NCI-H226 (cell line): ENCODE measurements at places on chromosomes 2 and 18.

DNA sequence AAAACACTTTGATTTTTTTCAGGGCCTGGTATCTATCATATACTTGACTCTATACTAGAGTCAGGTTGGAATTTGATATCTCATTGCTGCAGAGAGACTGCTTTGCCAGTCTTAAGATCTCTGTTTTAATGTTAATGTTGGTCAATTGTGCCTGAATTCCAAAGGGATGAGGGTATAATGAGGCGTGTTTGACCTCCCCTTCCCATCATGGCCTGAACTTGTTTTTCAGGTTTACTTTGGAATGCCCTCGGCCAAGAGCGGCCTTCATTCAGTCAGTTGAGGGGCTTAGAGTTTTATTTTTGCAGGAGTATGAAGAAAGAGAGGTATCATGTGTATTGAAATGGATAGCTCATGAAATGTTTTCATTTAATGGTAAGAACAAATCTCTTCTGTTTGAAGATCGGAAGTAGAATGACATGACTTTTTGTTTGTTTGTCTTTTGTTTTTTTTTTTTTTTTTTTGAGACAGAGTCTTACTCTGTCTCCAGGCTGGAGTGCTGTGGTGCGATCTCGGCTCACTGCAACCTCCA lies 119.0 kb downstream of the KIAA1328 start:
- no peak for DNase-seq

- DNase-seq, result no peak
Measured at GRCh38 chr2:99478632-99479031, 11.2 kb downstream of the REV1 start.

DNA sequence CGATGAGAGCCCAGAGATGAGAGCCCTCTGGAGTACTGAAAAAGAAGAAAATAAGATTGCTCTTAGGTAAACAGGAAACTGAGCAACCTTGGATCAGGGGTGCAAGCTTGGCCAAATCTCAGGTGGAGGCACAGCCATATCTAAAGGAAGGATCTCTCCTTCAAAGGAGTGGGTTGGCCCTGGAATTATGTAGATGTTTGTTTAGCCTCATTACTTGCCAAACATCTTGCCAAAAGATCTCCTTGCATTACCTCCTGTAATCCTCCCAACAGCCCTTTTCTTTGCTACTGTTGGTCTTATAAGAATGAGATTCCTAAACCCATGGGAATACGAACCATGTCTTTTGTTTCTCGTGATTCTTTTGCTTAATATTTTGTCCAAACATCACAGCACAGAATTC lies 332.6 kb upstream of the NCKAP5 start:
- no peak for DNase-seq

GRCh38 chr2:160876765-160877164 lies 283.5 kb upstream of the TANK start:
- DNase-seq, result peak; percentile 39

DNA sequence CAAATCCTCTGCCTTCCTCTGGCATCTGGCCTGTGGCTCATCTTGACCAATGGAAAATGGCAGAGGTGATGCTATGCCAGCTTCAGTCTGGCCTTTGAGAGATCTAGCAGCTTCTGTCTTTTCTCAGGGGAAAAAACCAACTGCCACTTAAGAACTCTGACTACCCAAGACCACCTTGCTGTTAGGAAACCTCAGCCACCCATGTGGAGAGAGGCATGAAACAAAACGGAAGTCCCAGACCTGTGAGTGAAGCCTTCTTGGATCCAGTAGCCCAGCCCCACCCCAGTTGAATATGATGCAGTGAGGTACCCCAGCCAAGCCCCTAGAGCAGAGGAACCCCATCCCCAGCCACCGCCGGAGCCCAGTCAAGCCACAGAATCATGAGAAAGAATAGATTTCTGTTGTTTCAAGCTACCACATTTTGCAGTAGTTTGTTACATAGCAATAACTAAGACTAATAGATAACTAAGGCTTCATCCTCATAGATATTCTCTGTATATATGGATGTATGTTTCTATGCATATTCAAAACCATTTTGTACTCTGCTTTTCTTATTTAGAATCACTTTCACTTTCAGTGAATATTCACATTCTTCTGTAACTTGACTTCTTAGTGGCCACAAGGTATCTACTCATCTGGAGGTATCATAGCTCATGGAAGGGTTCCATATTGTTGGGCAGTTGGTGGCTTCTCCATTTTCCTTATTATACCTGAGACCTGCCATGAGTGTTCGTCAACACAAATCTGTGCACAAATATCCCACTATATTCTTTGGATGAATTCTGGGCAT lies 142.1 kb downstream of the FBXO15 start:
- DNase-seq, result no peak

DNA sequence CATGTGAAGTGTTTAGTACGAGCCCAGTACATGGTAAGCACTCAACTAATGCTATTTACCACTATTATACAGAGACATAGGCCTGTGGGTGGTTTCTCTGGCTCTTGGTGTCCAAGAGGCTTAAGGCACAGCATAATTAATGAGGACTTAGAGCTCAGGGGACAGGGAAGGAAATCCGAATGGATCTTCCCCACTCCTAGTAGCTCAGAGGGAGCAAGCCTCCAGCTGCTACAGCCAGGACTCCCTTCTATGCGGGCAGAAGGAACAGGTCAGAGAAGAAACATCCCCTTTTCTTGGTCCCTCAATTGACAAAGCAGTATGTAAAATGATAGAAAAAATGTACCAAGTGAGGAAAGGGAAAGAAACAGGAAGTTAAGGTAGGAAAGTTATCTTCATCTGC lies 261.3 kb upstream of the STON1 start:
- DNase-seq, result no peak

DNA sequence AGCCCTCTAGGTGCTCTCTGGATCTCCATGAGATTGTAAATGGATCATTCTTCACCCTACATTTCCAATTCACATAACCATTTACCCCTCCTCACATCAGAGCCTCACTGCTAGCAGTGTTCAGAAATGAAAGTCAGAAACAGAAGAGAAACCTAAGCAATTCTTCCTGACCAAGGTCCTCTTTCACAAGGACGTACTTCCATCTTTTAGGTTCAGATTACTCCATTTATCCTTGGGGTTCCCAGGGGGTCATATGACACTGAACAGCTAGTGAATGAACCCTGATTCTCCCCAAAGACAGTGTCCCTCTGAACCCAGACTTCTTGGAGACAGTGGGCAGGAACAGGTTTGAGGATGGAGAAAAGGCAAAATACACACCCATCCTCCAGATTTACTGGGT lies 12.9 kb upstream of the MARCO start:
- DNase-seq, result no peak

DNA sequence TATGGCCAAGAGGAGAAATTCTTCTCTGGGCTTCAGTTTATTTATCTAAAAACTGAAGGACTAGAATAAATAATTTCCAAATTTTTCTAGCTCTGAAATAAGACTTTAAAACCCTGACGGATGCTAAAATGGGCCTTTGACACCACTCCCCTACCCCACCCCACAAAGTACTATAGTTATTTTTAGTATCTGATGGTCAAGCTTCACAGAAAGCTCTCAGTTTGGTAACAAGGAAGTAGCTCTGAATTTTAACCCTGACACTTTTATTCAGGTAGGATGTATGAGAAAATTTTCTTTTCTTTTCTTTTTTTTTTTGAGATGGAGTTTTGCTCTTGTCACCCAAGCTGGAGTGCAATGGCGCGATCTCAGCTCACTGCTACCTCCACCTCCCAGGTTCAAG lies 2.4 kb downstream of the RBKS start:
- DNase-seq, result no peak

- no peak for DNase-seq
Measured at GRCh38 chr2:98391581-98392270, 45.5 kb downstream of the CNGA3 start.

DNA sequence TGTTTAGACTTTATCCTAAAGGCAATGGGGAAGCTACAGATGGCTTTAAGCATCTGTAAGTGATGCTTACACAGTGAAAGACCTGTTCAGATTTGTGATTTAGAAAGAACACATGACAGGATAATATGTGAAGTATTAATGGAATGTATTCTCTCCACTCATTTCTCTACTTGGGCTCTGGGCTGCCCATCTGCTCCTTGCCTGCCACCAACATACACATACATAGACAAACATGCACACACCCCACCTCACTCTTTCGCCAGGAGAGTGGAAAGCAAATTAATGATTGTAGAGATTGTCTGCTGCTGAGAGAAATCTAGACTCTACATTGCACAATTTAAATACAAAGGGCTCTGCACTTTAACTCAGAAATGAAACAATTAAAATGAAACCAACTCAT lies 61.0 kb upstream of the NFE2L2 start:
- peak; percentile 23 for DNase-seq

- DNase-seq, result no peak
Measured at GRCh38 chr18:74140582-74140981, 7.1 kb downstream of the FBXO15 start.
